NCI-H446 (cell line): ENCODE measurements at places on chromosomes 16 and 17.
A peak's percentile ranks its signal among the peaks of the same experiment; 100 is the strongest.

DNA sequence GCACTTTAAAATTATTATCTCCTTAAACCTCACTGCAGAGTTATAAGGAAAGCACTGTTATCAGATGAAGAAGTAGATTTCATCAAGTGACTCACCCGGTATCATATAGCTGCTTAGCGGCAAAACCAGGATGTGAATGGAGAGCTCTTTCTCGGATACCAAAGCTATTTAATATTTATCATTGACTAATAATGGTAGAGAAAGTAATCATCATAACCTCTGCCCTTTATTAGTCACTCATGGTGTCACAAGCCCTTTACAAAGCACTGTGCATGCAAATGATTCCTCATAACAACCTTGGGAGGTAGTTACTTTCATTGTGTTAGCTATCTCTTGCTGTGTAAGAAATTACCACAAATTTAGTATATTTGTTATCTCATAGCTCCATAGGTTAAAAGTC, 592.9 kb downstream of the MAF start:
- DNase-seq, result no peak

DNA sequence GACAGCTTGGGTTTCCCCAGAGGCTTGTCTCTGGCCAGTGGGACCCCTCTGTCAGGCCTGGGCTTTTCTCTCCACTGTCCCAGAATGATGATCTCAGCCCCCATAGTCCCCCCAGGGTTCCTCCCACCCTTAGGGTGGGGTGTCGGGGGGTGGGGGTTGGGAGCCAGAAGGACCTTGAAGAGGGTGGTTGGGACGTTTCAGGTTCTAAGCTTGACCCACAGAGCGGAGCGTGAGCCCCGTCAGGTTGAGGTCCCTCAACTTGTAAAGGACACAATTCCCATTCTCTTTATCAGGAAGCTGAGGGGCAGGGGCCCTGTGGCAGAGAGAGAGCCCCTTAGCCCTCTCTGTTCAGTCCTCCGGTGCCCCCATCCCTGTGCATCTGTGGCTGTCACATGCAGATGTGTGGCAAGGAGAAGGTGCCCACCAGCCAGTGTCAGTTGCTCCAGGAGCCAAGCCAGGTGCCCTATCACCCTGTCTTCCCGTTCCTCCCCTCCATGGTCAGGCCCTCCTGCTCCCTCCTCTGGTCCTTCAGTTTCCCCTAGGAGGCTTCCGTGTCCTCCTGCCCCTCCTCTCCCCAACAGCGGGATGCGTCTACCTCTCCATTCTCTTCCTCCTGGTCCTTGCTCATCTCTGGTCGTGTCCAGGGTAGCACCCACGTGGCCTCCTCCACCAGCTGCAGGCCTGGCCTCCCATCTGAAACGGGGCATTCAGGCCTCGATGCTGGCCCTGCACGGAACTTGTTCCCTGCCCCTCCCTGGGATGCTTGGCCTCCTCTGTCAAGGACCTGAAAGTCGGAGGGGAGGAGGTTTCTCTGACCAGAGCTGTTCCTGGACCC, 1.5 kb upstream of the NTN3 start:
- DNase-seq, result no peak

DNA sequence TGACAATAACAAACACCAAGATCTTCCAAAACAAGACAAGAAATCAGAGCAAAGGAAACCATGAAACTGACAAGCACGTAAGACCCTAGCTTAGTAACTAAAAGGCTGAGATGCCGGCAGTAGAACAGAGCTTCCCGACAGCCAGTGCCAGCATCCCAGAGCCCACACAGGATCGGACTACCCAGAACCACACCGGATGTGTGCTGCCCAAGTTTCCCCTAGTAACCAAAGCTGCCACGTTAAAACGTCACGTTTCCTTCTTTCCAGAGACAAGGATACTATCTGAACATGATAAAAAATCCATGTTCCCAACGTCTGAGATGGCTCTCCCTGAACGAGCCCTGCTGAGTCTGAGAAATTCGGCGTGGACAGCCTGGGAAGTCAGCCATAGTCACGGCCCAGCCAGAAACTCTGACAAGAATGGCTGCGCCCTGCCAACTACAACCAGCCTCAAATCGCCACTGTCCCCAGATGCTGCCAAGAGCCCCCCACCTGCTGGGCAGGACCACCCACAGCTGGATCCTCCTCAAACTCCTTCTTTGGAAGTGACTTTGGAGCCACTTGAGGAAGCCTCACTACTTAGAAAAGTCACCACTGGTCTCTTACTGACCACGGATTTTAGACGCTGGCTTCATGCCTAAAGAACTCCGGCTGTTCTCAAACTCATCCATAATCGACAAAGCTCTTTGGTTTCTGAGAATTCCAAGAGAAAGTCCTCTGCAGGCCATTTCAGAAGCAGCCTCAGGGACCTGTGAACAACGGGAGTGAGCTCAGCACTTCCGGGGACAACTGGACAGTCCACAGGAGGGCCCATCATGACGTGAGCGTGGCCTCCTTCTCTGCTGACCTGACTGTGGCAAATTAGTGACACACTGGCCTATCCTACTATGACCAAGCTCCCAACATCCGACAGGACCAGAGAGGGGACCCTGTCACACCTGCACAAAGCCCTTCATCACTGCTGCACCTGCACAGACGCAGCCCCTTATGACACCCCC, 16.7 kb downstream of the CCDC57 start:
- no peak for DNase-seq

DNA sequence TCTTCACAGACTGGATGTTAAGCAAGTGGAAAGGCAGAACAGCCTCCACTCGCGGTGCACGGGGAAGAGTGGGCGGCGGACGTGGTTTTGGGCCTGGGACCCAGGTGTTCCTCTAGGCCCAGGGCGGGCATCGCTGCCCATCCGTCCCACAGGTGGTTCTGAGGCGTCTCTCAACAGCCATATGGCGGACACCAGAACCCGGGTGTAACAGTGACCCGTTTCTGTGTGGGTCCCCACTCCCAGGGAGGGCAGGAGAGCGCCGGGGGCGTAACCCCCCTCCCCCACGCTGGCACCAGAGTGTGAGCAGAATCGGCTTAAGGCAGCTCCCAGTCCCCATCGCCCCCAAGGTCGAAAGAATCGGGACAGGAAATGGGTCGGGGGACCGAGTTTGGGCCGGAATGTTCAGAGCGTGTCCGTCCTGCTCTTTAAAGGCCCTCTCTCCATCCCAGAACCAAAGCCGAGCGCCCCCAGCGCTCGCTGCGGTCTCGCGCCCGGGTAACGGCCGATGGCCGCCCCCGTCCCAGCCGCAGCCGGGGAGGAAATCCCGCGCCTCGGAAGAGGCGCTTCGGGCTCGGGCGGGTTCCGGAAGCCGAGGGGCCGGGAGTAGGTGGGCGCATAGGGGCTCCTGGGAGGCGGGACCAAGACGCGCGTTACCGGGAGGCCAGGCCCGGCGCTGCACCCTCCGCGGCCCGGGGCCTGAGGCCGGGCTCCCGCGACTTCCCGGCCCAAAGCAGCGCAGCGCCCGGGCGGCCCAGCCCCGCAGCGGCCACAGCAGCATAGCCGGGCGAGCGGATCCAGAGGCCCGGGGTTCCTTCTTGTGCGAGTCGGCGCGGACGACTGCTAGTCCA, at the start of gene TK2:
TSS of gene TK2 (minus strand) at position 839 of the 848 bp plus-strand sequence. CDS start at position 778, 61 bp downstream.
- peak; percentile 34 for DNase-seq

- DNase-seq, result no peak
Observed at GRCh38 chr17:48202959-48203358, 95.4 kb downstream of the SNX11 start.
